Brain microvascular endothelial cell (primary cell): ENCODE measurements at places on chromosomes 5 and 9.

DNA sequence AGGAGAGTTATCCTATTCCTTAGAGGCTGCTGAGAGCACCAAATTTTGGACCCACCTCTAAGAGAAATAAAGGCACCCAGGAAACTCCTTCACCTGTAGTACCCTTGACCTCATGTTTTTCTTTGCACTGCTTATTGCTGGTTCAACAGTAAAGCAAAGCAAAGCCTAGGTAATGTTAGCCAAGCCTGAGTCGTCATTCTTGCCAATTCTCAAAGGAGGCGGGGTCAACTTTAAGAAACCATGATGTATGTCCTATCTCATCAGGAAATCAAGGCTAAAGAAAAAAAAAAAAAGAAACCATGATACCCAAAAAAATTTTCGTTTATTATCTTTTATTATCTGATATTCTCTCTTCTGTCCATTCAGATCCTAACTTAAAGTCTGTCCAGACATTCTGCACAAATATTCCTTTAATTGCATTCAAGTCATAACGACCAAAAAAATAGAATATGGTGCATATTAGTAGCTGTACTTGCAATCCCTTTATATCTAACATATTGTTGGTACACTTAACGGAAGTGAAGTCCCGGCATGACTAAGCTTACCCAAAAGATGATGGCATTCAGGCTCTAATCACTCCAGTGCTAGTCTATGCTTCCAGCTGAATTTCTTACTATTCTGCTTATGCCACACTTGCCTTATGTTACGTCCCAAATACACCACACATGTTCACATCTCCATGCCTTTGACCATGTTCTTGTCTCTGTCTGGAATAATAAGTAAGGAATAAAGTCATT, 1.8 kb downstream of the AUH start:
- DNase-seq, result no peak

- DNase-seq, result no peak
Measured at GRCh38 chr5:172876578-172876977, 42.5 kb downstream of the ERGIC1 start.

DNA sequence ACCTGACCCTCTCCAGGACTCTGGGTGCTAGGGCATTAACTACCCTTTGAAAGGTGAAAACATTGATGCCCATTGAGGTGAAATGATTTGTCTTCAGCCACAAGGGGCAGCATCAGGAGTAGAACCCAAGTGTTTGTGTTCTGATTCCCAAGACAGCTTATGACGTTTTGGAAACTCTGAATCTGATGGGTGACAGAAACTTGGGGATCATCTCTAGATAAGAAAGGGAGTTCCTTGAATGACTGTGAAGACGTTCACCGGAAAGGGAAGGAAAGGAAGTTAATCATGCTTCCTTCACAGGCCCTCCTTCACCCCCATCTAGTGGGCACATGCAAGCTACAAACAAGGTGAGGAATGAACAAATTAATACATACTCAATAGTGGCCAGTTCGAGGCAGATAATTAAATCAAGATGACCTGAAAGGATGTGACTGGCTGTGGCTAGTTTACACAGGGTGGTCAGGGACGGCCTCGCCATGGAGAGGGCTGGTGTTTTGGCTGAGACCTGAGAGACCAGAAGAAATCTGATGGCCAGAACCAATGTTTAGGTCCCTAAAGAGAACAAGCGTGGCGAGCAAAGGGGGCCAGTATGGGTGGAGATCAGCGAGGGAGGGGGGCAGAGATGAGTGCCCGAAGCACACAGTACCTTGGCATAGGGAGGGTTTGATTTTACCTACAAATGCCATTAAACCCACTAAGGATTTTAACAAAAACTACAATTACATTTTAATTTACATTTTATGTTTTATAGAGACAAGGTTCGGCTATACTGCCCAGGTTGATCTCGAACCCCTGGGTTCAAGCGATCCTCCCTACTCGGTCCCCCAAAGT, 937 bp upstream of the SLC26A2 start:
- DNase-seq, result peak; percentile 69

DNA sequence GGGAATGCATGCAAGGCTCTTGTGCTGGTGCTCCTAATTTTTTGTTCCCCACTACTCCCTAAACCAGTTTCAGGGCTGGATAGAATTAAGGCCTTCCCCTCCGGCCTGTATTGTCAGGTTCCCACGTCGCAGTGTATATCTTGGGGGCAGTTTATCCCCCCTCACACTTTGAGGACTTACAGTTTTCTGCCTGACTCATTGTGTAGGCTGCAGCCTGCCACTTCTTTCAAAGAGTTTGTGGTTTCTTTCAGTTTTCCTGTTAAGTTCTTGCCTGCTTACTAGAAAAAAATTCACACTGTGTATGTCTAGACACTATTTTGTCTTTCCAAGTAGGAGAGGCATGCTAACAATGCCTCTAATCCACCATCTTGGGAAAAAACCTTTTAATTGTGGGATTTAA, 28.4 kb upstream of the BTNL3 start:
- DNase-seq, result peak; percentile 21

GRCh38 chr9:122827761-122828093, 661 bp downstream of the PDCL start:
- DNase-seq, result peak; percentile 51

DNA sequence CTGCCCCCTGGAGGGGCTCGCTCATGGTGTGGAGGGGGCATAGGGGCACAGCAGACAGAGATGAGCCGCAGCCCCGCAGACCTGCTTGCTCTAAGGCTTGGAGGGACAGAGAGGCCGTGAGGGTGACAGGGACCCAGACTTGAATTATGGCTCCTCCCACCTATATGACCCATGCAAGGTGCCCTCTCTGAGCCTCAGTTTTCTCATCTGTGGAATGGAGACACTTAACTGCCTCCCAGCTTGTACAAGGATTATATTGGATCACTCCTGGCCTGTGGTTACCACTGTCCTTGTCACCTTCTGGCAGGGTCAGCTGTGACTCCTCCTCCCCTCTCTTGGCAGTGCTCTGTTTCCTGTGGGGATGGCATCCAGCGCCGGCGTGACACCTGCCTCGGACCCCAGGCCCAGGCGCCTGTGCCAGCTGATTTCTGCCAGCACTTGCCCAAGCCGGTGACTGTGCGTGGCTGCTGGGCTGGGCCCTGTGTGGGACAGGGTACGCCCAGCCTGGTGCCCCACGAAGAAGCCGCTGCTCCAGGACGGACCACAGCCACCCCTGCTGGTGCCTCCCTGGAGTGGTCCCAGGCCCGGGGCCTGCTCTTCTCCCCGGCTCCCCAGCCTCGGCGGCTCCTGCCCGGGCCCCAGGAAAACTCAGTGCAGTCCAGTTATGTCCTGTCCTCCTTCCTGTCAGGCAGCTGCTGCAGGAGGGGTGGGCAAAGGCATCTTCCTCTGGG, 4.7 kb upstream of the CACFD1 start:
- no peak for DNase-seq

- no peak for DNase-seq
Measured at GRCh38 chr5:59600153-59600552, 293.4 kb downstream of the PDE4D start.

- no peak for DNase-seq
Measured at GRCh38 chr5:131019111-131019510, 145.9 kb downstream of the HINT1 start.

DNA sequence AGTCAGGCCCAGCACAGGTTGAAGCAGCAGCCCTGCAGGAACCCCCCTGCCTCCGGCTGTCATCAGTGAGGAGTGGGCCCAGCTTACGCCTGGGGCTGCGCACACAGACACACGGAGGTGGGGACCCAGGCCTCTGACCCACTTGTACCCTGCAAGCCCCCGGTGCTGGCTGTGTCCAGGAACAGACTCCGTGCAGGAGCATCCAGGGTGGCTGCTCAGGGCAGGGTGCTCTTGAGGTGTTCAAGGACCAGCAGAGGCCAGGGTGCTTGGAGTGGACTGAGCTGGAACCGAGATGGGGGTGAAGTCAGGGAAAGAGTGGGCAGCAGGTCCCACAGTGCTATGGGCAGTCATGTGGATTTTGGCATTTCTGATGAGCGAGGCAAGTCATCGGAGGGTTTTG, 199.5 kb downstream of the CACNA1B start:
- DNase-seq, result no peak

DNA sequence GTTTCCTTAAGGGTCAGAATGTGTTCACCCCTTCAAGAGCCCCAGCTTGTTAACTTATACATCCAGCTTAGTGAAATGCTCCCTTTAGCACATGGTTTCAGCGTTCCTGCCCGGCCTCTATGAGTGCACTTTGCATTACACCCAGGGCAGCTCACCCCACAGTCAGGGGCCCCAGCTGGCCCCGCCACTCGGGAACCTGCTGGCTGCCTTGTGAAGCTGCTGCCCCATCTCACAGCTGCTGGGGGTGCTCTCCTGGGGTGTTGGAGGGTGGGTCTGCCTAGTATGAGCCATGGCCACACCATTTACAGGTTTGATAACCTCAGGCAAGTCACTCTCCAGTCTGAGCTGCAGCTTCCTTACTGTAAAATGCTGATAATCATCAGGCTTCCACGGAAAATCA, 32.2 kb downstream of the HRH2 start:
- no peak for DNase-seq

DNA sequence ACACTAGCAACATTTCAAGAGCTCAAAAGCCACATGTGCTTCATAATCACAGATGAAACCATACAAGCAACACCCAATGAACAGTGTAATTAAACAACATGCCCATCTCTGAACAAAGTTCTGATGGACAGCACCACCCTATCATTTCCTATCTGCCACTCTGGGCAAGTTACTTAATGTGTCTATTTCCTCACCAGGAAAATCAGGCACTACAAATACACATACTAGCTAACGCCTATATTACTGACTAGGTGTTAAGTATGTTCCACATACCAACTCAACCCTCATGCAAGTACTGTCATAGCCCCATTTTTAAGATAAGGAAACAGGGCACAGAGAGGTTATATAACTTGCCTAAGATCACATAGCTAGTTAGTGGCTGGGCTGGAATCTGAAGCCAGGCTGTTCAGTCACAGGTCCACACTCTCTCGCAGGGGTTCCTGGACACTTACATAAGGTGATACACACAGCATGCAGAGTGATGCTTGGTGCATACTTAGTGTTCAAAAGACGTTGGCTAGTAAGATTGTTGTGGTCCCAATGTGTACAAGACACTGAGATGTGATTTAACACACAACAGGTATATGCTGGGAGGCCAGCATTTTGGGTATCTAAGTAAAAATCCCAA, 24.2 kb downstream of the CORO2A start:
- DNase-seq, result no peak

DNA sequence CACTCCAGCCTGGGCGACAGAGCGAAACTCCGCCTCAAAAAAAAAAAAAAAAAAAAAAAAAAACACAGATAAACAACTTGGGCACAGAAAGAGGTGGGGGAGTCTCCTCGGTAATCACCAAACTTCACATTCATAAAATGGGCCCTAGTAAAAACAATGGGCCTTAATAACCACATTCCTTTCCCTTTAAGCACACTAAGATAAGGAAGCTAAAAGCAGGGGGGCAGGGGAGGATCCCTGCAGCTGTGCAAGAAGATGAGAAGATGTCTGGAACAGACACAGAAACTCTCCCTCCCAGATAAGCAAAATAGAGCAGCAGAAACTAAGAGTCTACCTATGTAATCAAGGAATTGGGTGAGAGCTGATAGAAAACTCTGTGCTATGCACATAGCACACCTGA, 111.2 kb upstream of the FAM174A start:
- peak; percentile 60 for DNase-seq

DNA sequence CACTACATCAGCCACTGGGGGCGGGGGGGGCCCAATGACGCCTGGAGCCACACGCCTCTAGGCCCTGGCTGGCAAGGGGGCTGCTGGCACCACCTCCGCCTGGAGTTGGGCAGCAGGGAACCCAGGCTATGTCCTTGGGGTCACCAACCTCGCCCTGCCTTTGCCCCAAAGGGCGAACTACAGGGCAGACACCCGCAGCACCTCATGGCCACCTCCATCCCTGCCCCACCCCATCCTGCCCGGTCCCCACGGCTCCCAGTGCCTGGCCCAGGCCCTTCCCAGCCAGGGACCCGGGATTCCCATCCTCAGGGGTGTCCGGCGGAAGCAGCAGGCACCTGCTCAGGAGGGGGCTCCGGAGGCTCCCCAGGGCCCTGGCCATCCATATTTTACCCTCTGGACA, 37.0 kb downstream of the NACC2 start:
- no peak for DNase-seq

GRCh38 chr5:80211327-80211726, 44.5 kb downstream of the SERINC5 start:
- no peak for DNase-seq

- DNase-seq, result no peak
Measured at GRCh38 chr5:84260939-84261338, 123.7 kb downstream of the EDIL3 start.

GRCh38 chr9:129476821-129477611, 143.9 kb downstream of the C9orf50 start:
- DNase-seq, result no peak

GRCh38 chr5:6814816-6815215, 101.6 kb downstream of the TENT4A start:
- no peak for DNase-seq

DNA sequence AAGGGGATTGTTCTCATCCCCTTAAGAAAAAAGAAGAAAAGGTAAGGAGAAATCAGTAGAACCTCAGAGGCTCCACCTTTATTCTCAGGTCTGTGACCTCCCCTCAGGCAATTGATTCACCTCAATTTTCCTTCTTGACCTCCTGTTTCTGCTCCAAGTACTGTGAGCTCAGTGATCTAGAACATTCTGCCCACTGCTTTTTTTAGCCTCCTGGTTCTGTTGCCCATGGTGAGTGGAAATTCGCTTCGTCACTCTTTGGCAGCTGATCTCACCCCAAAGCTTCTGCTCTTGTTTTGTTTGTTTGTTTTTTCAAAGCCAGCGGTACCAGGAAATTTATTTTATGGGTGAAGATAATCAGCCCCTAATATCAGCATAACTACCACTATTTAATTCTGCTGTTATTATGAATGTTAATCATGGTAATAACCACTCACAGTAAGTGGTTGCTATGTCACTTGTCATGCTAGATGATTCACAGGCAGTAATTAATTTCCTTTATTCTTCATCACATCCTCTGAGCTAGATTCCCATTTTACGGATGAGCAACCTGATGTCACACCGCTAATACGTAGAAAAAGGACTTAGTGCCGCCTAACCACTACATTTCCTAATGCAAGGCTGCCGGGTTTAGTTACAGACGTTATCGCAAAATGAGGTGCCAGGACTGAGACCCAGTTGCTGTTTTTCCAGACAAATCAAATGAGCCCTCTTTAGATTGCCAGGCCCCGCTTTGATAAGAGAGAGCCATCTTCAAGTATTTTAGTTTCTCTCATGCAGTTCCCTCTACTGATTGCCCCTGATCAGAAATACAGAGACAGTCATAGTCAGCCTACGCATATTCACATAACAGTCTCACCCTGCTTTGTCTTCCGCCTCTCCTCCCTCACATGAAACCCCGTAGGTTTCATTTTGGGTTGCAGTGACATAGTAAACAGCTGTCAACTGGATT, 78.2 kb downstream of the CYFIP2 start:
- no peak for DNase-seq
